NCI-H510A treated with DMSO at 0.1 percent for 48 hours (cell line): ENCODE measurements at places on chromosomes 16 and 17.

- peak; percentile 7 for DNase-seq
These were observed 78.6 kb upstream of the CA10 start for GRCh38 chr17:52237151-52237550.

GRCh38 chr16:88346680-88347505 lies 35.9 kb upstream of the ZNF469 start:
- no peak for DNase-seq

- no peak for DNase-seq
These were observed 6.0 kb upstream of the CCL4L2 start for GRCh38 chr17:36204724-36205500.

DNA sequence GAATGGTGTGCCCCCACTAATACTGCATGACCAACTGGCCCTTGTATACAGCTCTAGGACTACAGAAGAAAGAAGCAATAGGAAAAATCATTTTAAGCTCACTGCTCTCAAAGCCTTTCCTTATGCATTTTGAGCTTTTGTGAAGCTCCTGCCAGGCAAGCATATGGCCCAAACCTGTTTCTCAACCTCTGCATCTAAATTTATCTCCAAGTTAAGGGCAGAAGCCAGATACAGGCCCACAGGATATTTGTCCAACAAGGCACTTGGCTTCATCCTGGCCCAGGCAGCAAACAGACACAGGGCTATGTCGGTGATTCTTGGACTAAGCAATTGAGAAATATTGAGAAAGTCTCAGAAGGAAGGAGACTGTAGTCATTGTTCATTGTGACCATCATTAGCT lies 43.9 kb downstream of the CCT6B start:
- no peak for DNase-seq

DNA sequence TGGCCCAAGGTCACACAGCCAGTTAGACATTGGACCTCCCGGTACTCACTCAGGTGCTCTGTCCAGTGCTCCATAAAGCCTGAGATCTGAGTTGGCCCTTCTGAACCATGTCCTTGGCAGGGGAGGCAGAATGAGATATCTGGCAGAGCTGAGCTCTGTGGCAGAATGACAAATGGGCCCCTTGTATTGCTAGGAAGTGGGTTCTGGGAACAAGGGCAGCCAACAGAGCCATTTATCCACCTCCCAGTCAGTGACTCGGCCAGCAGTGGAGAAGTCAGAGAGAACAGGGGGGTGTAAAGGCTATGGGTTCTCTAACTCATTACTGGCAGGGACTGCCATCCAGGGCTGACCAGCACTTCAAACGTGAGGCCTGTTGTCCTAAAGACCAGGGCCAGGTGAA lies 117.1 kb upstream of the NLRP1 start:
- DNase-seq, result no peak

- no peak for DNase-seq
These were observed 4.4 kb downstream of the LGALS9 start for GRCh38 chr17:27635275-27635823.

GRCh38 chr17:33183487-33184026 lies 109.5 kb downstream of the ASIC2 start:
- no peak for DNase-seq

DNA sequence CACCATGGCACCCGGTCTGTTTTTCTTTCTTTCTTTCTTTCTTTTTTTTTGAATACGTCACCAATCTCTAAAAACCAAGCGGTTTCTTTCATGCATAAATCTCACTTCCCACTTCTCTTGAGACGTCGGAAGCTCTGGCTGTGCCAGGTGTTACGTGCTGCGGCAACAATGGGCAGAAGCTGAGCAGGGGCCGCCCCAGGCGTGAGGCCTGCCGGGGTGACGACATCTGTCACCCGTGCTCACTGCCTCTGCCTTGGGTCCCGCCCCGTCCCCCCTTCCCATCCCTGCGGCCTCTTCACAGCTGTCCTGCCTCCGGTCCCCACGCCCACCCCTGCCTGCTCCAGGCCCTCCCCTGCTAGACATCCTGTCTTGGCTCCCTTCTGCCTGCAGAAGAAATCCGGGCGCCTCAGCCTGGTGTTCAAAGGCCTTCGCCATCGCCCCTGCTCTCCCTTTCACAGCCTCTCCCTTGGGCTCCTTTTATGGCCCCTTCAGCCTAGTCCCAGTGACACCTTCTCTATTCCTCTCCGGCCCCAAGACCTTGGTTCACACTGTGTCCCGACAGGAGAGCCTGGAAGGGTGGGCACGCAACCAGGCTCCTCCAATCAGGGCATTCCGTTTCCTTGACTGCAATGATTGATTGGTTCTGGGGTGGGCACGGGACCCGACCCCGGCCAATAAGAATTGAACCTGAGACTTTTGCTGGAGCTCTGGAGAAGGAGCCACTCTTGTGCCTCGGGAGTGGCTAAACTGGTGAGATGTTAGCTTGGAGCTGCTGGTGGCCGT lies 4.8 kb downstream of the P2RX1 start:
- no peak for DNase-seq
